Immature natural killer cell (primary cell): ENCODE measurements at places on chromosomes 7 and 10.

GRCh38 chr10:108849186-108849585, 1074.1 kb downstream of the XPNPEP1 start:
- no peak for DNase-seq

DNA sequence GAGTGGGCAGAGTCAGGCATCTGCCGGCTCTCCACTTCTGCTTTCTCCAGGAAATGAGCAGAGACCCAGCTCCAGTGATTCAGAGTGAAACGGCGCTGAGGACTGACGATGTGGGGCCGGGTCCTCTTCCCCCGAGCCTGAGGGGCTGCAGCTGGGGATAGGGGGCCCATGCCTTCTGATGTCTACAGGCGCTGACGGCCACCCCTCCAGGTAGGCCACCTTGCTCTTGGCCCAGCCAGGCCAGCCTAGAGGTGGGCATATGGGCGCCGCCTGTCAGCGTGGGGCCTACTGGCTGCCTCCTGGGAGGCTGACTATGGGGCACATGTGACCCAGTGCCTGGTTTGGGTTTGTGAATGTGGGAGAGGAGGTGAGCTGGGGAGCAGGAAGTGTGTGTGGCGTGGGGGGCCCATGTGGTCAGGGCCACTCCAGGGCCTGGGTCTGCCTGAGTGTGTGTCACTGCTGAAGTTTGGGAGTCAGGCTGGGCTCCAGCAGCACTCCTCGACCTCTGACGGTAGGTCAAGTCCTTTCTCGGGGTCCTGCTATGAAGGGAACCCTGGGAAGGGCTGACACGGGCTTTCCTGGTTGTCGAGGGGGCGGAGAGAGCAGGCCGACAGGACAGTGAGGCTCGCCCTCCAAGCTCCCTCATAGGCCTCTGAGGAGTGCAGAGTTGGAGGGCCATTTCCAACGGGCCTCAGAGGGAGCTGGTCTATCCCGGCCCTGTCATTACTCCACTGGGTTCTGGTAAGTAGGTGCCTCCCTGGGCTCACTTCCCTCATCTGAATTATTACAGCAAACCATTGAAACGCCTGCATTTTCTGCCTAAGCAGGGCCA, at the start of gene WDFY4:
Gene WDFY4 (plus strand): TSS at position 82 of the 832 bp plus-strand sequence. CDS start 24,860 bp downstream, outside the sequence.
- DNase-seq, result no peak

GRCh38 chr10:43305876-43306275, 39.0 kb upstream of the RASGEF1A start:
- no peak for DNase-seq

DNA sequence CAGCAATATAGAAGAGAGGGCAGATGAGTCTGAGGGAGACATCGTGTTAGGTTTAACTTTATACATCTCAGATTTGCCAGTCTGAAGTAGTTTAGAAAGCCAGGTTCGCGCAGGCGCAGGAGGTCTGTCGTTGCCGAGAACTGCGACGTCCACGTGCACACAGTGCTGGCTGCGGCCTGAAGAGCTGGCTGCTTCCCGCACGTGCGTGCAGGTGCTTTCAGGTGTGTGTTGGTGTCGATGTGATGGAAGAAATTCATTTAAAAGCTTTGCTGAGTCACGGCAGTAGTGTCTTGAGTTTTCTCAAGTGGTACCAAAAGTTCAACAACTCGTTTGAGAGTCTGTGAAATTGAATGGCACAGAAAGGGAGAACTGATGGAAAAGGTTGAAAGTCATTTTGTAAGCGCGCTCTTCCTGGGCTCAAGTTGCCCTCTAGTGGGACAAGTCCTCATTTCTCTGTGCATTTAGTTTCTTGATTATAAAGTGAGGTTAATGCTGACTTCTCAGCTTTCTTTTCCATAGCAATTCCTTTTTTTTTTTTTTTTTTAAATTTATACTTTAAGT, 18.6 kb downstream of the WDR37 start:
- DNase-seq, result no peak

GRCh38 chr7:128075242-128076095, 44.2 kb upstream of the LRRC4 start:
- no peak for DNase-seq

GRCh38 chr10:11463111-11463510, 148.3 kb downstream of the USP6NL start:
- no peak for DNase-seq

GRCh38 chr7:15086131-15086611, 183.6 kb upstream of the DGKB start:
- no peak for DNase-seq

GRCh38 chr7:112414855-112415490, 35.3 kb upstream of the IFRD1 start:
- DNase-seq, result no peak

DNA sequence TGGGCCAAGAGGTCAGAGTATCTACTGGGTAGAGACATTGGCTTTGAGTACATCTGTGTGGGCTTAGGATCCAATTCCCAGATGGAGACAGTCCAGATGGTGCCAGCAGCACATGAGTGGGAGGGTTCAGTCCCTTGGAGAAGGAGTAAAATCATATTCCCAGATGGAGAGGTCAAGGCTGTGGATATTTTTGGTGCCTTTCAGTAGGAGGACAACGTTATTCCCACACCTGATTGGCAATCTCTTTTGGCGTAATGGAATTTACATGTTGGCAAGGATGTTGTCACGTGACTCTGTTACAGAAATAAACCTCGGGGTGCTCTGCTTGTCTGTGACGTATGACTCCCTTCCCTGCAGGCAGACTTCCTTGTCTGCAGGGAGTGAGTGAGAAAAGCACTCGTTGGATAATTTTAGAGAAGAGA, 27.6 kb downstream of the NPS start:
- DNase-seq, result no peak

- no peak for DNase-seq
Observed at GRCh38 chr7:80623503-80624252, 14.8 kb upstream of the CD36 start.

DNA sequence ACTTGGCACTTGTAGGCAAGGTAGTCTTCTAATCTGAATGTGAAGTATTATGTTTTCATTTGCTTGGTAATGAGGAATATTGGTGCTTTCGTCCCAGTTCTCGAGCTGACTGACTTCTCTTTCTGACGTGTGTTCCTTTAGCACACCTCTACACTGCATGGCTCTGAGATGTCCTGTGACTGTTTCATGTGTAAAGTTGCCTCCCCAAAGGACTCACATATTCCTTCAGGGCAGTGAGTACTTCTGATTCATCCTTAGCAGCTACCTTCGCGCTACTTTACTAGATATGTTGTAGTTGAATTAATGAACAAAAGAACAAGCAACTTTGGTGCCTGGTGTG, 113.7 kb downstream of the EGFR start:
- no peak for DNase-seq

DNA sequence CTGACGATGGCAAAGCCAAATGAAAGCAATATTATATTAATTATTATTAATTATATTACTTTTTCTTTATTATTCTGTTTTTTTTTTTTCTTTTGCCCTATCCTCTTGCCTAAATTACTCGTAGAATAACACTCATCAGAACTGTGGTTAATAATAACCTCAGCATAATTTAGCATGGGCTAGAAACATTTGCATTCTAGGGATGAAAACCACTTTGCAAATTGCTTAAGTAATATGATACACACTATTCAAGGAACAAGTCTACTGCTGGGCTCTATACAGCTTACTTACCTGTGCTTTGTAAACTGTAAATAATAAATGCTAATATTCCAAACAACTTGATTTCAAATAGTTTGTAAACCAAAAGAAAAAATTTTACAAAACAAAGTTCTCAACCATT, 375.8 kb downstream of the HGF start:
- no peak for DNase-seq

DNA sequence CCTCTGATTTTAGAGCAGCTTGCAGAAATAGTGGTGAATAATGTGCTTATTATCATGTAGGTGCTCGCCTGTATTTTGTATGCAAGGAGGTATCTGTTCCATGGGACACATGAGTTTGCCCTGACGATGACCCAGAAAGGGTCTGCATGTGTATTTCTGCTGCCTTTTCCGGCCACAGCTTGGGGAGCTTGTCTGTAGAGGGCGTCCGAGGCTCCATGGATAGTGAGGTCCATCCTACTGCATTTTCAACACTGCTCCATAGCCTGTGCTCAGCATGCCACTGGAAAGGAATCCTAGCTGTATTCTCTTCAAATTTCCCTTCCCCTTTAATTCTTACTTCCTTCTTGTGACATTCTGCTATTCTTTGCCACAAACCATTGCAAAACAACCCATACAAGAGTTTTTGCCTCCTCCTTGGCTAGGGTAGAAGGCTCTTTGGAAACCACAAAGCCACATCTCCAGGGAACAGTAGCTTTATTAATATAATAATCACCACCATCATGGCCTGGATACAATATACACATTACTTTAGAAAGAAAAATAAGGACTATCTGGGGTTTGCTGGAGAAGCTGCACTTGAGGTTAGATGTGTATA, 127.7 kb downstream of the DYNC1I1 start:
- DNase-seq, result no peak

- no peak for DNase-seq
Observed at GRCh38 chr10:124707144-124707467, 37.1 kb downstream of the FAM53B start.

GRCh38 chr10:26624006-26624405, 73.5 kb upstream of the PDSS1 start:
- no peak for DNase-seq

DNA sequence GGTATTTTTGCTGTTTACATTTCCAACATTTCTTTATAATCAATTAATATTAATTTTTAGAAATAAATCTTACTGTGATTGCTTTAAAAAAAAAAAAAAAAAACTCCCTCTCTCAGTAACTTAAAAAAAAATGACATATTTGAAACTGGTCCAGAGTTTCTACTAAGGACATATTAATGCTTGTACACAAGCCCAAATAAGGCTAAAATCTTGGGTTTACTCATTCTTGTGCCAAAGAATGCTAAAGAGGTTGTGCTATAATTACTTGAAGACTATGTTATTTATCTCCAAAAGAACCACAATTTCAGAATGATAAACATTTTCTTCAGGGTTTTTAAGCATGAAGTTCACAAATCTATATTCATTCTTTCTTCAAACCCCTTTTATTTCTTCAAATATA, 39.4 kb upstream of the PHF14 start:
- no peak for DNase-seq

GRCh38 chr7:150941351-150942000, 36.6 kb downstream of the KCNH2 start:
- DNase-seq, result no peak

GRCh38 chr7:22612776-22613175, 112.8 kb upstream of the STEAP1B start:
- no peak for DNase-seq

- DNase-seq, result no peak
Observed at GRCh38 chr7:151776446-151776845, 100.5 kb downstream of the PRKAG2 start.

- DNase-seq, result no peak
Observed at GRCh38 chr7:43701500-43701854, 27.8 kb downstream of the COA1 start.

DNA sequence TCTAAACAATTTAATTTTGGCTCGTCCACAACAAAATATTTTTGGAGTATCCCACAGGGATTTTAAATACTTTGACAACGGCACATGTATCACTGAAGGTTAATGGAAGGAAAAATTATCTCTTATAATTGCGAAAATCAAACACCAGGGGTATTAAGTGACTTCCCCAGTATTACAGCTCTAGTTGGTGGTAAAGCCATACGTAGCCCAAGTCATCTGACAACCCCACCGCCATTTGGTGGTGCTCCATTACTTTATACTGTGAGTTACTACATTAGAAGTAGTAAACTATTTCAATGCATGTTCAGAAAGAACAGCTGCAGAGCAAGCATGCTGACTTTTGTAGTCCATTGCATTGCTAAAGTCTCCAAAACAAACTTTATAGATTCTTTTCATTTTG, 179.7 kb downstream of the HGF start:
- no peak for DNase-seq

DNA sequence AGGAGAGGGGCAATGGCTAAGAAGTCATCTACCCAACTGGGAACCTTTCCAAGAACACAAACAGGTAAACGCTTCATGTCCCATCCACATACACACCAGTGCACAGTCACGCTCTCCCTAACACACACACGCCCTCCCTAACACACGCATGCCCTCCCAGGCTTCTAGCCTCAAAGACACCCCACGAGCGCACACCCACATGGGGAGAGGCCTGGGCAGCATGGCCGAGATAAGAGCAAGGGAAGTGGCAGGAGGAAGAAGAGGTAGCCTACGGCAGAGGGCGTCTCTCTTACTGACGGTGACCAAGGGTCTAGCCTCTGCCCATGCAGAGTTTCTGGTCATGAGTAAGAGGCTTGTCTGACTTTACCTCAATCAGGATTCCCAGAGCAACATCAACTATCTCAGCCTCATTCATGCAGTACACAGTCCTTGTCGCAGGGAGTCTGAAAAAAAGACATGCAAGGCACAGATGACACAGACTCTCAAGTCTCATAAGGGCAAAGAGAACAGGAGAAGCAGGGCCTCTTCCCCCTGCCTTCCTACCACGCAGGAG, 3.1 kb downstream of the CYREN start:
- DNase-seq, result no peak

DNA sequence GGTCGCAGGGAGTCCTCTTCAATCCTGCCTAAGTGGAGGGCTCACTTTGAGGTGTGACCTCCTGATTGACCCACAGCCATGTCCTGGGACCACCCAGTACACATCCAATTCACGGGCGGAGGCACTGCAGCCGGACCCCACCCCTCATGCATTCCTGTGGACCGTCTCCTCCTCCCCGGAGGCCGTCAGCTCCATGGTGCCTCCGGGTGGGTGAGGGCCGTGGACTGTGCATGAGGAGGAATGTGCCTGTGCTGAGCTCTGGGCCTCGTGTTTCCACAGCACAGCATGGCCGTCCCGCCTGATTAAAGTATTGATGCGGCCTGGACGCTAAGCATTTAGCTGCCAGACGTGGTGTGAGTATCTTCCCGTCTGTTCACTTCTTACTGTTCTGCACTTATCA, 52.8 kb downstream of the CFAP46 start:
- no peak for DNase-seq

DNA sequence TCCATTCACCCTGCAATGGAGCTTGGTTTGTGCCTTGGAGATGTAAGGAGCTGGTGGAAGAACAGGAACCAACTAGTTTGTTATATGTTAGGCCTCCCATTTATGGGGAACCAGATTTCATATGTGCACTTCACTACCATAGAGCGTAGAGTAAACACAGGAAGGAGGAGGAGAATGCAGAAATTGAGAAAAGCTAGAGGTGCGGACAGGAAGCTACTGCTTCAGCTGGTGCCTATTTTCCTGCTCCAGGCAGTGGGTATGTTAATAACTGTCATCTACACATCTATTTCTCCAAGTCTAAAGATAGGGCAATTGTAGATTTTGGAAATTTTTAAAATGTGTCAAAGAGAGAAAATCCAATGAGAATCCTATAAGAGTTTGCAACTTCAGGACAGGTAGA, 482.2 kb downstream of the PLXDC2 start:
- DNase-seq, result no peak

DNA sequence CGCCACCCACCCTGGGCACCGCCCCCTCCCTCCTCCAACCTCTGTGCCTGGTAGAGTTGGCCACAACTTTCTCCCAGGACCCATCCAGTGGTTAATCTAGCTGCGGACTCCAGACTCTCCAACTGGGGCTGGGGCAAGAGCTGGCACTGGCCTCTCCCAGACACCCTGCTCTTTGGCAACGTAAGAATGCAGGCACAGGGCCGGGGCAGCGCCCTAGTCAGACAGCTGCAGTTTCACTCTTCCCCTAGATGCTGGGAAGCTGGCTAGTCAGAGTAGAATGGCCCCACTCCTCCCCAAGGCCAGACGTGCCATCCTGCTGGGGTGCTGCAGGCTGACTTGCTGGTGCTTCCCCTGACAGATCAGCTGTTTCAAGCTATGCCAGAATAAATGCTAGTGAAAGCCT, 22.1 kb downstream of the HSPA12A start:
- DNase-seq, result no peak
